ENCODE measurements at places on chromosomes 11 and 22.

DNA sequence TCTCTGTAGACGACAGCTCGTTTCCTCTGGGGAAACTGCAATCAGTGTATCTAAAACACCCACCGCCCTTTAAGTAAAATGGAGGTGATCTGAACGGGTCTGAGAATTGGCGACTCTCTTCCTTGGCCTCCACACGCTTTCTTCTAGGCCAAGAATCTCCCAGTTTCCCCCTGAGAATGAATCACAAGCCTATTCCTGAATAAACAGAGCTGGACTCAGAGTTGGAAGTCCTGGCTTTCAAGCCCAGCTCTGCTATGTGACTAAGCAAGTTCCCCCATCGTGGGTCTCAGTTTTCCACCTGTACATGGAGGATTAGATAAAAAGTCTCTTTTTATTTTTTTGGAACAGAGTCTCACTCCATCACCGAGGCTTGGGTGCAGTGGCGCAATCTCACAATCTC, 200.4 kb downstream of the MN1 start:
- H3K36me3 ChIP-seq, result no peaks in the 10 kb centered on the region
- no peak overlapping the region for H3K4me3 ChIP-seq
- H3K4me1 ChIP-seq, result no peaks in the 10 kb centered on the region
- no peaks in the 10 kb centered on the region for H3K27me3 ChIP-seq

GRCh38 chr22:17537155-17537554, 26.1 kb upstream of the SLC25A18 start:
- H3K27ac ChIP-seq, result no peak overlapping the region
- H3K4me1 ChIP-seq, result no peaks in the 10 kb centered on the region
- peaks cover 6% of the 10 kb centered on the region for H3K36me3 ChIP-seq
- H3K4me3 ChIP-seq, result no peak overlapping the region
- H3K27me3 ChIP-seq, result no peaks in the 10 kb centered on the region
- DNase-seq, result no peak

DNA sequence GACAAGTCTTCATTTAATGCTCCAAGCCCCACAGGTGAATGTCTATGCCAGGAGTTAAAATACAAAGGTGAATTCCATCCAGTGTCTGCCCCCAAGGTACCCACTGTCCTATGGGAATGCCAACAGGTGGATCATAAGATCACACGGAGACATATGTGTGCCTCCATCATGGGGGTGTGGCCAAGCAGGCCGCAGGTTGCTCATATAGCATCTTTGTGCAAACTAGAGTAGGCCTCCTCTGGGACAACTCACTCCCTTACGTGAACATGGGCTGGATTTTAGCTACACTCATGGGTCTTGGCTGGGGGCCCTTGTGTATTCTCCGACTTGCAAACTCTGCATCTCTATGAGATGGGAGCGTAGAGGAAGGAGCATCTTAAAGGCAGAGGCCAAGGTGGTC, 6.9 kb downstream of the NCF4 start:
- H3K27me3 ChIP-seq, result no peaks in the 10 kb centered on the region
- DNase-seq, result no peak
- H3K4me3 ChIP-seq, result no peak overlapping the region
- H3K36me3 ChIP-seq, result no peaks in the 10 kb centered on the region

DNA sequence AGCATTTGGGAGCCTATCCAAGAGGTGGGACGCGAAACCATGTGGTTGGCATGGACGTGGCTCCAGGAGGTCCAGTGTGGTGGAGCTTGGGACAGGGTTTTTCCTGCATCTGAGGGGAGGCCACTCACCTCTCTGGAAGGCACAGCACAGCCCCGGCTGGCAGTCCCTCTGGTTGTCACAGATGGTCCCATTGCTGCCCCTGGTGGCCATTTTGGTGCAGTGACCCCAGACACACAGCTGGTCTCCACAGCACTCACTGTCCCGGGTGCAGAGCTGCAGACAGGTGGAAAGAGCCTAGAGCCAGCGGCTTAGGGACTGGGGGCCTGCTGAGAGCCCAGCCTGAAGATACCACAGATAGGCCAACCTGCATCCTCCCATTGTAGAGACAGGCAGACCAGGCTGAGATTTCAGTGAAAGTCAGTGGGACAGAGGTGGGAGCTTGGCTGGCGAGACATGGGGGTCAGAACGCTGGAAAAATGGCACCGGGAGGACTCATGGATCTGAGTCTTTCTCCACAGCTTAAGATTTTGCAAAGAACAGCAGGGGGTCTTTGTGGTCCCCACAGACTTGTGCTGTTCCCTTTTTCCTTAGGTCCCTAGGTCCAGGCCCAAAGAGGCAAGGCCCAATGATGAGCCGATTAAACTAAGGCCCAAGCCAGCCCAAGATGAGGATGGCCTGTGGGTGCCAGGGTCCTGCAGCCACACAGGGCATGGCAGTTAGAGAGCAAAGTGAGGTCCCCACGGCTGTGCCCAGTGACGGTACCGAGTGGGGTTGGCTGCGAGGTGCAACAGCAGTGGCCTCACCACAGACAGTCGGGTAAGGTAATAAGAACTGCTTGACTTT, 41.4 kb downstream of the DKK3 start:
- no peaks in the 10 kb centered on the region for H3K4me1 ChIP-seq
- no peak overlapping the region for H3K4me3 ChIP-seq

GRCh38 chr22:50115693-50116092, 25.9 kb downstream of the MOV10L1 start:
- H3K4me3 ChIP-seq, result no peak overlapping the region
- H3K27me3 ChIP-seq, result no peaks in the 10 kb centered on the region
- peaks cover 11% of the 10 kb centered on the region for H3K4me1 ChIP-seq
- H3K36me3 ChIP-seq, result no peaks in the 10 kb centered on the region
- H3K27ac ChIP-seq, result no peak overlapping the region
- DNase-seq, result no peak
